ENCODE measurements at places on chromosomes 4 and X.
A peak's percentile ranks its signal among the peaks of the same experiment; 100 is the strongest.

GRCh38 chr4:141074098-141074878, 59.0 kb downstream of the RNF150 start:
- no peak for DNase-seq

DNA sequence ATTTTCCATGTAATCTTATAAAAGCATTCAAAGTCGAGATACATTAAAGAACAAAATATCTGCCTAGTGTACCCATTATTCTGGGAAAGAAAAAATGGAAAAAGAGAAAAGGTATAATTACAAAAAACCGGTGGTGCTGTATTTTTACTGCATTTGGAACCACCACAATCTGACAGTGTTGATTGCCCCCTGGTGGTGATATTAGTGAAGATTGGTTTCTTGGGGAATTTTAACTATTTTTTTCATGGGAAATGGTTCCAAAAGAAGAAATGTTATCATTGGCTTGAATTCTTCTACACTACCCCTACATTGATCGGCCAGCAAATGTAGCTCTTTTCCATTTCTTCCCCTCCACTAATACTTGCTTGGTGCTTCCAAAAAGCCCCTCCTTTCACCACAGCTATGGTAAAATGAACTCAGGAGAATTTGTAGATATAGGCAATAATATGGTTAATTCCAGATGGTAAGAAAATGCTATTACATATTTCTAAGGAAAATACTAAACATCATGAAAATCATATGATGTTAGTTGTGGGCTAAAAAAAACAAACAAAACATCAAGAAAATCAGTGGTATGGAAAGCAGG, 50.0 kb downstream of the COX18 start:
- DNase-seq, result no peak

DNA sequence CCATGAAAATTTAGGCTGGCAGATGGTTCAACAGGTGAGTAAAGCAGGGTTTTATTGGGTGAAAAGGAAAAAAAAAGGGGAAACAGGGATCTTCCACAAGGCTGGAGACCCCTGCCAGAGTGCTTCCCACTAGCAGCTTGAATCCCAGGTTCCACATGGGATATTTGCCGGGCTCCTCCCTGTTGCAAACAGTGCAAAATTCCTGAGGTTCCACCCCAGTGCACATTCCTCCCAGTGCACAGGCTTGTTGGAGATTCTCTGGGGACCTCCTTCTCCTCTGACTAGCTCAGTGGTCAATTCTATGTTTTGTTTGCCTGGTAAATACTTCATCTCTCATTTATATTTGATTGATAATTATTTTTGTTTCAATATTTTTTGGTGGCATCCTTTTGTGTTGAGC, 66.4 kb upstream of the UGT2B15 start:
- DNase-seq, result no peak

DNA sequence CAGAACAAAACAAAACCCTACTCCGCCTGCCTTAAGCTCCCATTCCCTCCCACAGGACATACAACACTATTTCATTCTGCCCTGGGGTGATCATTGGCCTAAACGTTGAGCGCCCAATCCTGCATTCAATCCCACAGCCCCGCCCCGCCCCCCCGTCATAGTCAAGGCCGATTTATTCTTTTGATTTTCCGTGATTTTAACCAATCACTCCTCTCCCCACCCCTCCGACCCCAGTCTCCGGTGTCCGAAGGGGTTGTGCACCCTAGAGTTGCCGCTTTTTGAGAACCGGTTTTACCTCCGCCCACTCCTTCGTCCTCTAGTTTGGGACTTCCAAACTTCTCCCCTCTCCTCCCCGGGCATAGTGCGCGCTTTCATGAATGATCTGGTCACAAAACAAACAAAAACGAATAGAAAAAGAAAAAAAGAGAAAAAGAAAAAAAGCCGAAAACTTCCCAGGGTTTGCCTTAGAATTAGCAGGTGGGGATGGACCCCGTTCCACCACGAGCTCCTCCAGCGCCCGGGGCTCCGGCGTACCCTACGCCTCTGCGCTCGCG, 446 bp upstream of the UBE2A start:
- peak; percentile 16 for DNase-seq

DNA sequence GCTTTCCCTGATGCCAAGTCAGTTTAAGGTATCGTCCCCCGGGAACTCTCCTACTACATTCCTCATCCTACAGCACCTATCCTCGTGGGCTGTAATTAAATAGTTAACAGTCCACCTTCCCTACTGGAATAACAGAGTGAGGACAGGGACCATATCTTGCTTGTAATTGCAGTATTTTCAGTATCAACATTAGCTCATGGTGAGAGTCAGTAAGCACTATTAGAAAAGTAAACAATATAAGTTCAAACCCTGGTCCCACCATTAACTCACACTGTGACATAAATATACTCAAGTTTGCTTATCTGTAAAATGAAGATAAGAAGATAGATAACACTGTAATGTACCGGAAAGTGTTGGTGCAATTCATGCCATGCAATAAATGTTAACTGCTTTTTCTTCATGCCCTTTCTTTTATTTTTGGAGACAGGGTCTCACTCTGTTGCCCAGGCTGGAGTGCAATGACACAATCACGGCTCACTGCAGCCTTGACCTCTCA, 61.3 kb downstream of the SH3RF1 start:
- no peak for DNase-seq

GRCh38 chrX:57951666-57952319, 41.5 kb upstream of the ZXDA start:
- peak; percentile 14 for DNase-seq

DNA sequence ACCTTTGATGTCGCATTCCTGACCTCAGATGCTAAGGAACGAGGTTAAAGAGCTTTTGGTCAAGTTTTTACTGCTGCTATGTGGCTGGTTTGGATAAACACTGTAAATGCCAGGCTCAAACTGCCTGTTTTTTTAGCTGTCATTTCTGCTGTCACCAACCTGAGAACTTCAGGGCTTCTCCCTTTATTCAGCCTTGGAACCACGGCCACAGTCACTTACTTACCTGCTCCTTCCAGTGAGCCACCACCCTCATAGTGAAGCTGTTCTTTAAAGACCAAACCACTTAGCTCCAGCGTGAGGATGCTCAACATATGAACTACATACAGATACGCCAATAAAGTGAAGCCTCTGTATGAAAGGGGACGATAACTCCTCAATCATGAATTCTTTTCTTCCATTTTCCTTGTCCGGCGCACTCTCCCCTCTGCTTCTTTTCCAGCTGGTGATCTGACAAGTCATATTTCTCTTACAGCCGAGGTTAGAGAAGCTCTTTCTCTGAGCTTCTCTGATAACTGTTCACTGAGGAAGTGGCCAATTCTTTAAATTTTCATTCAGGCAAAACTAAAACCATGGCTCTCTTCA, 152.8 kb upstream of the ANK2 start:
- no peak for DNase-seq

DNA sequence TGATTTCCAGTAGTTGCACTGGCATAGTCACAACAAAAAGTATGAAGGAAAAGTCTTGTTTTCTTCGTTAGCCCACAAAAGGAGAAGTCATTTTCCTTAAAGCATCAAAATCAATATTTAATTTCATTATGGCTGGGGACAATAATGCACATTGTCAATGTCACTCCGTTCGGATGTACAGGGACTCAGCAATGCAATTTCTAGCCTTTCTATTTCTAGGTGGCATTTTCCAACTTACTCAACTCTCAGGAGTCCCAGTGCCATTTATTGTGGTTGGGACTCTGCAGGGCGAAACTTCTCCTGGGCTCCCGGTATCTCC, 99.6 kb downstream of the CEP135 start:
- no peak for DNase-seq

GRCh38 chrX:149570668-149571067, 16.6 kb downstream of the MAGEA9B start:
- no peak for DNase-seq

DNA sequence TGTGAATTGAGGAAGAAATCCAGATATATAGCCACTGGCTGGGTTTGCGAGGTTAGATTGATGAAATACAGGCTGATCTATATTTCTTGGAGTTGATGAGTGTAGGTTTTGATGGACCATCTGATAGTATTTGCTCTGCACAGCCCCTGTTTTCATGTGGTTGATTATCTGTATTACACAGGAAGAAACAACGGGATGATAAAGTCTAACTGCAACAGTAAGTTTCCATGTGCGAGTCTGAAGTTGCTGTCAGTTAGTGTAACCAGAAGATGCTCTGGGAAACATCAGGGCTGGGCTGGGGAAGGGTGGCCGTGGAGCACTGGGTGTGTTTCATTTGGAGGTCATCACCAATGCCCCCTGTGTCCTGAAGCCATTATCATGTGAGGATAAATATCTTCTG, 148.4 kb upstream of the SFRP2 start:
- DNase-seq, result no peak

DNA sequence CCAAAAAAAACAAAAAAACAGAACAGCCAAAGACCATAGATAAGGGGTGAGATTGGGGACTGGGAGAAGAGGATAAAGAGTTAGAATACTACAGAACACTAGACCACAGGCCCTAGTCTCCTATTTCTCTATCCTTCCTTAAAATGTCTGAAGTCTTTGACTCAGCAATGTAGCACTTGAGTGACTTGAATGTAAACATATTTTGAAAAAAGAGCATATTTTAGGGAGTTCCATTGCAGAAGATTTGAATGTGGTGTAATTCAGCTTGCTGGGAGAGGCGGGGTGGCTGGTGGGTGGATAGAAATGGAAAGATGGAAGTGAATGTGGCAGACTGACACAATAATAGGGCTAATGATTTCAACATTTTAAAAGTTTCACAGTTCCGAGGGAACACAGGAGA, 144.9 kb downstream of the CHIC2 start:
- no peak for DNase-seq

GRCh38 chrX:149630681-149631233, 835 bp downstream of the TMEM185A start:
- peak; percentile 23 for DNase-seq

GRCh38 chr4:107276052-107276451, 239.9 kb upstream of the DKK2 start:
- no peak for DNase-seq

DNA sequence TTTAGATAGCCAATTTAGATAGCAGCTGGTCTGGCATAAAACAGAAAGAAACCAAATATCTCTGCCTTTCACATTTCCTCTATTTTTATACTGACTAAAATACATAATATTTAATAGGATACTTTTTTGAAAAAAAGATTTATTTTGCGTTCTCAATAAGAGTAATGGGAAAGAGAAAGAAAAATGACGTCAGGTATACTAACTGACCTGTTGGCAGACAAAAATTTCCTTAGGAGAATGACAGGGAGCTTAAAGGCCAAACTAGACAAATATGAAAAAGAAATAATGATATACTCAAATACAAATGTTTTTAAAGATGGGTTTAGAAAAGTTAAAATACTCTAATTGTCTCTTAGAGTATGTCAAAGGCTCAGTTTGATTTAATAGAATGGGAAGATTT, 309.4 kb upstream of the ADGRL3 start:
- no peak for DNase-seq

DNA sequence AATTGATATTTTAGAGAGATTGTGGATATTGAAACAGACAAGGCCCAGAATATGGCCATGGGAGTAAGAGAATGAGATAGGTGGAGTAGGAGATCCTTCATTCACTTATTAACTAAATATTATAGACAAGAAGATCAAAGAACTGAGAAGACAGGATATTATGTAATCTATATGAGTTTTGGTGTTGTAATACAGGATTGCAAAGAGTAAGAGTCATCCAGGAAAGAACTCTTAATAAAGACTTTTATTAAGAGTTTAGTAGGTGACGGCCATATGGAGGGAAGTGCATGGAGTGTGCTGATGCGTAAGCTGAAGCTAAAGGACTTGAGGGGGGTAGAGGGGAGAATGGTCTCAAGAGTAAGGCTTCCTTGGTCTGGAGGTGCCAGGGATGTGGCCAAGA, 153.7 kb downstream of the VEGFC start:
- no peak for DNase-seq

DNA sequence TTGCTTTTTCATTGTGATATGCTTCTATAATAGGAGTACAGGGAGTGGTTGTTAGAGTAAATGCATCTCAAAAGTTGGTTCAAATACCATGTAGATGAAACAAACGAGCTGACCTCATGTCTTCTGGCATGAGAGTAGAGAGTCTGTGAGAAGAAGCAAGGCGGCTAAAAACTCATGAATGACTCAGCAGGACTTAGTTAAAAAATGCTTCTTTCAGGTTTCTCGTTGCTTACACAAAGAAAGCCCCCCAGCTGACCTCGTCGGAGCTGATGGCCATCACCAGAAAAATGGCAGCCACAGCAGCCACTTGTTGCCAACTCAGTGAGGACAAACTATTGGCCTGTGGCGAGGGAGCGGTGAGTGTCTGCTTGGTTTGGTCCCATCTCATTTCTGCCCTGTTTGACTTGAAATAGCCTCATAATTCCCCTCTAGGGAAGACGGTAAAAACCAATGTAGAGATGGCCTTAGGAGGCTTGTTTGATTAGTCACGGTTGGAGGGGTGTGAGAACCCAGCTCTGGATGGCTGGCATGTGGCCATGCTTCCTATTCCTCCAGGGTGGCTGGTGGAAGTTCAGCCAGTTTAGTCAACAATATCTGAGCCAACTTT, 14.5 kb downstream of the AFP start:
- DNase-seq, result no peak

GRCh38 chr4:102153391-102153790, 191.9 kb downstream of the SLC39A8 start:
- no peak for DNase-seq

GRCh38 chr4:122577808-122578781, 42.8 kb downstream of the IL21 start:
- no peak for DNase-seq

All from gastrocnemius medialis (tissue), 4 donors.